ENCODE measurements at places on chromosomes 13 and 19.

DNA sequence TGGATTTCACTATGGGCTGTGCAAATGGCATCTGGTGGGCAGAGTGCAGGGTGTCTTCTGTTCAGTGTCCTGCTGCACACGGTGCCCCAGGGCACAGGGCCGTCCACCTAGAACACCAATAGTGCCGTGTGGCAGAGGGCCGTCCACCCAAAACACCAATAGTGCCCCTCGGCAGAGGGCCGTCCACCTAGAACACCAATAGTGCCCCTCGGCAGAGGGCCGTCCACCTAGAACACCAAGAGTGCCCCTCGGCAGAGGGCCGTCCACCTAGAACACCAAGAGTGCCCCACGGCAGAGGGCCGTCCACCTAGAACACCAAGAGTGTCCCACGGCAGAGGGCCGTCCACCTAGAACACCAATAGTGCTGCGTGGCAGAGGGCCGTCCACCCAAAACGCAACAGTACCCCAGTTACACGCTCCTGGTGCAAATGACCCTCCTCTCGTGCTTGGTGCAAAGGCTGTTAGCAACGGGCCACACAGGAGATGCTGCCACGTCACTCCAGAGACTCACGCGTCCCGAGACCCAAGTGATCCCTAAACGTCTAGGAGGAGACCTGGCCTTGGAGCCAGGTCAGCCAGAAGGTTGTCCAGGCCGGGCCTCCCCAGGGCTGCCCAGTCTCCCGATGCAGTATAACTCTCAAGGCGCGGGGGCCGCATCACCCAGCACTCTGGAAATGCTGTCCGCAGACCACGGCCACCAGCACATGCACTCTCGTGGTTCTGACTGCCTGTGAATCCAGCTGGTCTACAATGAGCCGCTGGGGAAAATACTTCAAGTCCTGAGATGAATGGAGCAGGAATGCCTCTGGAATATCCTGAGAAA lies 51.5 kb downstream of the RASA3 start:
- DNase-seq: no peak

GRCh38 chr13:102277286-102277685 lies 124.6 kb downstream of the FGF14 start:
- no peak for DNase-seq

DNA sequence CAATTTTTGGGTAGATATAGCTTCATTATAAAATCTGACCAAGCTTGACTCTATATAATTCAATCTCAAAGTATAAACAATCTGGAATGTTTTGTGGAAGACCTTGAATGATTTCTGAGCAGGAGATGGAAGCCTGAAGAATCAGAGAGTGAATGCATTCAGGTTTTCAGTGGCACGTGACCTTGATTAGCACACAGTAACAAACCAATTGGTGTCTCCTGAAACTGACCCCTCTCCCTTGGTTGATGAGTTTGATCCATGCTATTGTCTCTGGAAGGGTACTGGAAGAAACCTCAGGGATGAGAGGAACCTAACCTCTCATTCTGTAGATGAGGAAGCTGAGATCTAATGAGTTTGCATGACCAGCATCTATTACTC lies 39.6 kb downstream of the PCDH8 start:
- DNase-seq: no peak

DNA sequence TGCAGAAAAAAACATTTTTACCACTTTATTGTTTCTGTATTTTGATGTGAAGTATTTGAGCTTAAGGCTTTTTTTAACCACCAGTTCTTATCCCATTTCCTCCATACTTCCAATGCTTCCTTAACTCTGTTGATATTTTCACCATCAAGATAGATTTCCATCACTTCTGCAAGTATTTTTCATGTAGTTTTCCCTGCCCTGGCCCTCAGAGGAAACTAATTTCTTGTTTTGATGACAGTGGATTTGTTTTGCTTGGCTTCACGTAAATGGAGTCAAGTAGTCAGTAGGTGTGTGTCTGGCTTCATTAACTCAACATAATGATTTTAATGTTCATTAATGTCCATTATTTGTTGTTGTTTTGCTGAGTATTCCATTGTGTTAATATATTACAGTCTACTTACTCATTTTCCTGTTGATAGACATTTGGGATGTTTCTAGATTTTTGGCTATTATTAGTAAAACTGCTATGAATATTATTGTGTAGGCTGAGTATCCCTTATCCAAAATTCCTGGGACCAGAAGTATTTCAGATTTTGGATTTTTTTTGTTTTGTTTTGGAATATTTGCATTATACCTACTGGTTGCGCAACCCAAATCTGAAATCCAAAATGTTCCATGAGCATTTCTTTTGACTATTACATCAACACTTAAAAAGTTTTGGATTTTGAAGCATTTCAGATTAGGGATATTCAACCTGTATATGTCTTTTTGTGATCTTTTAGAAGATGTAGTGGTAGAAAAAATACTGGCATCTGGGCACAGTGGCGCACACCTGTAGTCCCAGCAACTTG lies 23.3 kb downstream of the ZNF582 start:
- DNase-seq: no peak

- no peak for DNase-seq
Measured at GRCh38 chr13:105979131-105980011, 556.1 kb downstream of the EFNB2 start.

- no peak for DNase-seq
Measured at GRCh38 chr13:100130092-100130491, 41.2 kb downstream of the PCCA start.

- DNase-seq: no peak
Measured at GRCh38 chr13:77310579-77311279, 16.2 kb downstream of the MYCBP2 start.

DNA sequence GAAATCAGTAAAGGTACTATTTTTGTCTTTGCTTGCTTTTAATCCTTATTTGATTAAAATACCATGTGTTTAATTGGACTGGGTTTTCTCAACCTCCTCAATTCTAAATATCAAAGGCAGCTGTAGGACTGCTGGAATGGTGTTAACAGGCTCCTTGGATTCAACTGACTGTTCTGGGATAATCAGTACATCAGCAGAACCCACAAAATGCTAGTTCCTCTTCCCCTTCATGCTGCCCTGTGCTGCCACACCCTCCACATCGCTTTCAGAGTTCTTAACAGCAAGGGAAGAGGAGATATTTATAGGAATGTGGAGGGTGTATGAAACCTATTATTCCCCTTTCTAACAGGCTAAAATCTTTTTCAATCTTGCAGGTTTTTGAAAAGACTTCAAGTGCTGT lies 82.4 kb downstream of the KCTD12 start:
- DNase-seq: no peak

GRCh38 chr19:7720351-7720750 lies 11.6 kb downstream of the CLEC4G start:
- DNase-seq: no peak

DNA sequence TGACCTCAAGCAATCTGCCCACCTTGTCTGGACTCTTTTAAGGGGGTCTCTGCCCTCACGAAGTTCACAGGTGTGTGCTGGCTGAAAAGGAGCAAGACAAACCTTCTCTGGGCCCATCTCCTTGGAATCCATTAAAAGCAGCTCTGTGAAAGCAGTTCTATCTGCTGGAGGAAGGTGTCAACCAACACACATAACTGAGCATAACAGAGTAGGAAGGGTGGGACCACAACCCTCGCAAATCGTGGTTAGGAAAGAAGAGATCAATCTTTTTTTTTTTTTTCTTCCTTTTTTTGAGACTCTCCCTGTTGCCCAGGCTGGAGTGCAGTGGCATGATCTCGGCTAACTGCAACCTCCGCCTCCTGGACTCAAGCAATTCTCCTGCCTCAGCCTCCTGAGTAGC lies 1.4 kb downstream of the SUGP2 start:
- DNase-seq: no peak

DNA sequence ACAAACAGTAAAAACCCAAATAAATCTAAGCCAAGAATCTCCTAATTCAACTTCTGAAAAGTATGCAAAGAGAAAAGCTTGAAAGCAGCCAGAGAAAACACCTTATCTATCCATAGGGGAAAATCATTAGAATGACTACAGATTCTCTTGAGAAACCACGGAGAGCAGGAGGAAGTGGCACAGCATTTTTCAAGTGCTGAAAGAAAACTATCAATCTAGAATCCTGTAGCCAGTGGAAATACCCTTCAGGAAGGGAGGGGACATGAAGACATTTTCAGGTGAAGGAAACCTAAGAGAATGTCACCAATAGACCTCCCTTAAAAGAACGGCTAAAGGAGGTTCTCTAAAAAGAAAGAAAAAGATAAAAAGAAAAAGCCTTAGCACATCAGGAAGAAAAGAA lies 66.2 kb upstream of the XPO4 start:
- DNase-seq: no peak

- peak; percentile 10 for DNase-seq
Measured at GRCh38 chr13:92461402-92461801, 765.2 kb upstream of the GPC6 start.

DNA sequence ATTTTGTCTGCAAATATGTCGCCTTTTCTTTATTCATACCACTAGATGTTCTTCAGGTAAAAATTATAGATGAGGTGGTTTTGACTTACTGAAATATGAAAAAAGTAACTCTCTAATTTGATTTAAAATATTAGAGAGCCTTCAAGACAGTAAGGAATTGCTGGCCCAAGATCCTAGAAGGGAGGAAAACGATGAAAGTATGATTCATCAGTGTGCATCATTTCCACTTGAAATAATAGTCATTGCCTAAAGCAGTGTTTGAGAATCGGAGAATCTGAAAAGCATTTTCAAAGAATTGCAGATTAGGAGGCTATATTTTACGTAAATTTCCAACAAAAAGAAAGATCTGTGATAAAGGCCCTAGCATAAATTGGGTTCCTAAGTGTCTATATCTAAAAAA lies 1707.9 kb upstream of the PRR20A start:
- no peak for DNase-seq

- DNase-seq: no peak
Measured at GRCh38 chr13:94395860-94396259, 83.6 kb downstream of the DCT start.

- no peak for DNase-seq
Measured at GRCh38 chr13:104984296-104984818, 1551.1 kb downstream of the EFNB2 start.

GRCh38 chr19:41795031-41795461 lies 1.3 kb upstream of the CEACAM3 start:
- peak; percentile 55 for DNase-seq

DNA sequence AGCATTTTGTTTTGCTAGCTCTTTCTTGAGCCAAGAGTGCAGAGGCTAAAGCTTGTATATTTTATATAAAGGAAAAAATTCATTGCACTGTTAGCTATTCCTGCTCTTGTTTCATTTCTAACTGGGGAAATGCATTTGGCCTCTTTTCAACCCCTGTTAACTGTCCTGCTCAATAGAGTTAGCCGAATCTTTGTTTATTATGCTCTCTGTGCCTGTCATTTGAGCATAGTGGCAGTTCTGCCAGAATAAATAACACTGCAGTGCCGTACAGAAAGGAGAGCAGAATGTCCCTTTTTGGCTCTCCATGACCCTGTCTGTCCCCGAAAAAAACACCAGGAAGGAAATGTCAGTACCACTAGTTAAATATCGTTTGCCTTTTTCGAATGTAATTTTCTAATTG lies 350.8 kb downstream of the MYO16 start:
- DNase-seq: peak; percentile 95

DNA sequence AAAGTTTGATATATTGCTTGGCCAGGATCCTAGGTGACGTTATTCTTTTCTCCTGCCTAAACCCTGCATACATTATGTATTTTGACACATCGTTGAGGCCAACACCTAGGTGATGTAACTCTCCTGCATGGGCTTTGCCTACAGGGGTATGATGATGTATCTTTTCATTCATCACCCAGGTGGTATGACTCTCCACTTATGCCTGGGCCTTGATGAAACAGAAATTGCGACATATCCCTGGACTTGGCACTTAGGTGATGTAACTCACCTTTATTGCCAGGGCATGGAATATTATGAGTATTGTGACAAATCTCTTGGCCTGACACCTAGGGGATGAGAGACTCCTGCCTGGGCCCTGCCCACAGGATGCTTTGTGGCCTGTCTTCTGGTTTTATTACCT lies 18.5 kb upstream of the ZNF681 start:
- DNase-seq: no peak

GRCh38 chr13:20057963-20058362 lies 99.4 kb downstream of the ZMYM2 start:
- DNase-seq: no peak

GRCh38 chr13:59112221-59112718 lies 1051.5 kb downstream of the DIAPH3 start:
- DNase-seq: no peak

Measured in NCI-H2029 (cell line).